ENCODE measurements at places on chromosomes 4 and X.

GRCh38 chrX:82961129-82961528 is 547.0 kb upstream of the POU3F4 start:
- DNase-seq: no peak

- no peak for DNase-seq
Measured at GRCh38 chrX:10120828-10121227, 35.9 kb upstream of the CLCN4 start.

DNA sequence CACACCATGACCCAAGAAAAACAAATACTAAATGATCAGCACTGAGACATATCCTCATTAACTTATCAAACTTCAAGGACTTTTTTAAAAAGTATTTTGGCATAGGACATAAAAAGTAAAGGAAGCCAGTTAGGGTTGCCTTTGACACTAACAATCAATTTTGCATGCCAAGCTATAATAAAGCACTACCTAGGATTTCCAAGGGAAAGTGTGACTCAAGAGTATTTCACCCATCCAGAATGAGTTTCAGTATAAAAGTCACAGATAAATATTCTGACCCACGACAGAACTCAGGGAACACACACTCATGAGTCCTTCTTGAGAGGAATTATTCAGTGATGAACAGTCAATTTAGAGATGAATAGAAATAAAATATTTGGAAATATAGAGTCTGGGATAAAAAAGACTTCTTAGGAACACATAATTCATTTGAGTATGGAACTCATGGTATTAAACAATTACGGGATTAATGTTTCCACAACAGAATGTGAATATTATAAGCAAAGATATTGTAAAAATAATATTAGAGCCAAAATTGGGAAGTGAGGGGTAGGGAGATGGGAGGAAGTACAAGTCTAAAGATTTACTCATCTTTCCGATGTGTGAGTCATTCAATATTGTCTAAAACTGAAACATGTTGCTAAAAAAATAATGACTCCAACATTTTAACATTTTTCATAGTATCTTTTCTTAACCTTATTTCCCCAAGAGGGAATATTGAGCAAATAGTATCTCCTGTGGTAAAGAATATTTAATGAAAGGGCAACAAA is 143.5 kb upstream of the LNX1 start:
- no peak for DNase-seq

GRCh38 chrX:9700555-9700954 is 65.1 kb downstream of the GPR143 start:
- DNase-seq: no peak

DNA sequence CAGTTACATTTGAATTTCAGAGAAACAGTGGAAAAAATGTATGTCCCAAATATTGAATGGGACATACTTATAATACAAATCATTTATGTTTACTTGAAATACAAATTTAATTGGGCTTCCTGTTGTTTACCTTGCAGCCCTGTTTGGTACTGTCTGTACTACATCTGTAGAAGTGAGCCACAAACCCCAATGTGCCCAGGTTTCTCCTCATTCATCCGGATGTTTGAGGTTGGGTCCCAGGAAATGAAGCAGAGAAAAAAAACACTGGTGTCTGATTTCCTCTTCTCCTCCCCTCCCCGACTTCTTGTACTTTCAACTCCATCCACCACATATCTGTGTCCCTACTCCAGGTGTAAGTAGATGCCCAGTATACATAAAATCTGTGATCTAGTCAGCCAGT is 27.1 kb upstream of the SCRG1 start:
- DNase-seq: no peak

DNA sequence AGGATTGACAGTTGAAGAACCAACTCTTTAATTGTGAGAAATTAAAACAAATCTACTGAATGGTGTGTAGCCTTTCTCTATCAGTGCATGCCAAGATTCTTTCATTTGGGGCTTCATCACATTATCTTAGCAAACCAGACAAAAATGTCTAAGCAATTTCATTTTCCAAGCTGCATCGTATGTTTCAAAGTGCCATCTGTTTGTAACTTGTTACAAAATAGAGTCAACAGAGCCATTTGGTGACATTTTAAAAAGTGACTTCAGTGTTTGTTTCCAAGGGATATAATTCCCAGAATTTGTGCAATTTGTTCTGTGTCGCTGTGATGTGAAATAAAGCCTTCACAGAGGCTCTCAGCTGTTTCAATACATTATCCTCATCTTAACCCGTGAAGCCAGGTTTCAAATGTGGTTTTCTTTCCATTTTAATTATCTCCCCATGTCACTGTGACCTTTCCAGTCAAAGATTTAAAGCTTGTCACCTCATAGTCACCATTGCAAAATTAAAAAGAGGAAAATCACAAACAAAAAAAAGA is 46.0 kb upstream of the C1QTNF7 start:
- no peak for DNase-seq

DNA sequence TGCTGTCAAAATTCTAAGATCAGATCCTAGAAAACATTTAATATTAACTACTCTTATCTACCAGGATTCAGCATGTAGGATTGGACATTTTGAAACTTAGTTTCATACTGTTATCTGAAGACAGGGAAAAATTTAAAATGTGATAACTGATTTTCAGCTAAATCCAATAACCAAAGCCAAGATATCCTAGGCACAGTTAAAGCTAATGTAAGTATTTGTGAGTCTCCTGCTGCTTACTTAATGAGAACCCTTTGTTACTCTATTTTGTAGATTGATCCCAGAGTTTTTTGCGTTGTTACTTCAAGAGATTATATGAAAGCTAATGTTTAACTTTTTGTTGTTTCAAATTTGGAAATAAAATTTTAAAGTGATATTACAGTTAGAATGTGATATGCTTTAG is 2.0 kb downstream of the CPE start:
- no peak for DNase-seq

- DNase-seq: no peak
Measured at GRCh38 chr4:91198951-91199350, 1071.8 kb downstream of the CCSER1 start.

DNA sequence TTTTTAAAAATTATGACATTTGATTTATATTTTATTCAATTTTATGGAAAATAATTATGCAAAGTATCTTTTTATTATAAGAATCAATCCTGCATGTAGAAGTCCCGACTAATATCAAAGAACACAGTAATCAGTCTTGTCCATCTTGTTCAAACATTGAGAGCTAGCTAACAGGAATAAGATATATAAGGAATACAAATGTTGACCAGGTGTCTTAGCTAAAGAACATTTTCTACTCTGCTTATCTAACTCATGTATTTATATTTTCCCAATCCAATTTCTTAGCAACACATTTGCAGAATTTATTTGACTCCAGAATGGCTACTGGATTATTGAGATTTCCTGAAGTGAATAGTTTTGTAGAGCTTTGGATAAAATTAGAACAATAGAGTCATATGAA is 61.5 kb upstream of the NR3C2 start:
- no peak for DNase-seq

DNA sequence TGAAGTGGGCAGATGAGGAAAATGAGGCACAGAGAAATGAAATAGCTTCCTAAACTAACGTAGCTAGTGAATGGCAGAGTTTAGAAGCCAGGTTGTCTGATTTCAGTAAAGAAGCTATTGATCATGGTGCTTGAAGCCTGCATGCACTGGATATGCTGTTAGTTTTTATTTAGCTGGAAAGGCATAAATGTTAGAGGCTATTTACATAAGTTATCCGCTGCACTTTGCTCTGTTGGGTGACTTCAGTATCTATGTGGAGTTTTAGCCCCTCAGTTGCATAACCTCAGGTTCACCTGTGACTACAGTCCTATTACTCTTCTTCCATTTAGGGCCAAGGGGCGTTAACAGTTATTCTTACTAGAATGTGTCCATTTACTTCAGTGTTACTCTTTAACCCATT is 522.4 kb upstream of the RPS6KA3 start:
- no peak for DNase-seq

GRCh38 chrX:11336201-11336600 is 43.0 kb downstream of the AMELX start:
- DNase-seq: no peak

GRCh38 chr4:116531026-116531425 is 554.4 kb downstream of the TRAM1L1 start:
- DNase-seq: no peak

DNA sequence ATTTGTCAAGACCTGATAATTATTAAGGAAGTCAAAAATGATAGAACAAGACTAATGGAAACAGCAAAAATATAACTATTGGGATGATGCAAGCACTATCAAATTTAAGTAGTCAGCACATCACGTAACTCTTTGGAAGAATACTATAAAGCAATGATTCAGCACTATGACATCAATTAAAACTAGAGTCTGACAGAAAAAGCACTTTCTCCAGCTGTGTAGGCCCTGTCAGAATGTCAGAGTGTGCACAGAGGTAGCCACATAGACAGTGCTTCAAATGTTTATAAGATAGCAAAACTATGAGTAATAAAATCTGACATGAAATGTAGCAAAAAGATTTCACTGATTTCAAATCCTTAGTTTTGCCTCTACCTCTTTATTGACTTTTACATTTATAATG is 1226.6 kb upstream of the ADGRL3 start:
- DNase-seq: no peak

DNA sequence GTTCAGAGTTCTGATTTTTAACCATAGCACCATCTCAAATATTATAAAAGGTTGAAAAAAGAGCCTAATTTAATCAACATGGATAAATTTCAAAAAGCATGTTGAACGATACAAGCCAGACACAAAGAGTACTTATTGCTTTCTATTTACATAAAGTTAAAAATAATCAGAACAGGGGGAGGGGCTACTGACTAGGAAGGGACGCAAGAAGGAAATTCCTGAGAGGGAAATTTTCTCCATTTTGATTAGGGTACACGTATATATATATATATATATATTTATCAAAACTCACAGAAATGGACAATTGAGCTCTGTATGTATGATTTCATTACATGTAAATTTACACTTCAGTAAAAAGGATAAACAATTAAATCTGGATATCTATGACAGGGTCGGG is 482 bp upstream of the MBTPS2 start:
- DNase-seq: no peak

GRCh38 chr4:137530176-137530575 is 2.1 kb downstream of the PCDH18 start:
- DNase-seq: no peak

DNA sequence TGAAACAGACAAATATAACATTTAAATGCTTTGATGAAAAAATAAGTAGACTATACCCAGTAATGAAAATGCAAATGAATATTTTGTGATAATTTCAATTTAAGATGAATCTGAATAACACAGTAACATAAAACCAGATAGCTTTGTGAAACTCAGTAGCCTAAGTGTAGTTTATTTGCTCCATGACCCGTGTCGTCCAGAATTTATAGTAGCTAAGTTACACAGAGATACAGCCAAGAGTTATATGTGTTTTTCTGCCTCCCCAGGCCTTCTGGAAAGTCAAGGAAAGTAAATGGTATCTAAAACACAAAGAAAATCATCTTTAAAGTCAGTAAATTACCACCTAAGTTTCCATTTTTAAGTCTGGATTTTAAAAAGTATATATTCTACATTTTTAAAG is 26.7 kb downstream of the HPGD start:
- DNase-seq: no peak

DNA sequence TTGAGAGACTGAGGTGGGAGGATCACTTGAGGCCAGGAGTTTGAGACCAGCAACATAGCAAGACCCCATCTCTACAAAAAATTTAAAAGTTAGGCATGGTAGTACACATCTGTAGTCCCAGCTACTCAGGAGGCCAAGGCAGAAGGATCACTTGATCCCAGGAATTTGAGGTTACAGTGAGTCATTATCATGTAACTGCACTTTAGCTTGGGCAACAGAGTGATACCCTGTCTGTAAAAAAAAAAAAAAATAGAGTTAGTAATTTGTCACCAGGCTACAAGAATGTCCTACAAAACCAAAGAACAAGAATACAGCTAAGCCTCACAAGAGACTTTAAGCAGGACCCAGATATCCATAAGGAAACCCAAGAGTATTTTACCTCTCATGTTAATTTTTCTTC is 27.0 kb upstream of the RAB28 start:
- no peak for DNase-seq

GRCh38 chr4:132417220-132417619 is 731.9 kb upstream of the PCDH10 start:
- DNase-seq: no peak

- DNase-seq: no peak
Measured at GRCh38 chr4:153428941-153429475, 37.2 kb upstream of the TMEM131L start.

- DNase-seq: no peak
Measured at GRCh38 chrX:10892621-10893225, 218.4 kb upstream of the HCCS start.

- no peak for DNase-seq
Measured at GRCh38 chr4:89305028-89305427, 2.6 kb downstream of the GPRIN3 start.

GRCh38 chr4:5543681-5544080 is 164.7 kb downstream of the EVC2 start:
- no peak for DNase-seq

DNA sequence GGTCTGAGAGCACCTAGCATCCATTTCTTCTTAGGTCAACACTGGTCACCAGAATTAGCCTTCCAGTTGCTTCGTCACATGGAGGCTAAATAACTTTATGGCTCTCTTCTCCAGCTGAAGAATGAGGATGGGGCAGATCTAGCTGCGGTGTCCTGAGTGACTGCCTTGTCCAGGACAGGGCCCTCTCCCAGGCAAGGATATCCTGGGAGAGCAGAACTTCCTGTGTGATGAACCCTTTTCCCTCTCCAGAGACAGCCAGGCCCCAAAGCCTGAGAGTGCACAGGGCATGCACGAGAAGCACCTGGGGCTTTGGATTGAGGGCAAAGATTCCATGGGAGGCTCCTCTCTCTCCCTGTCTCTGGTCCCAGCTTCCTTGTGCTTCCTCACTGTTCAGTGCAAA is 108.2 kb upstream of the MAMLD1 start:
- no peak for DNase-seq

DNA sequence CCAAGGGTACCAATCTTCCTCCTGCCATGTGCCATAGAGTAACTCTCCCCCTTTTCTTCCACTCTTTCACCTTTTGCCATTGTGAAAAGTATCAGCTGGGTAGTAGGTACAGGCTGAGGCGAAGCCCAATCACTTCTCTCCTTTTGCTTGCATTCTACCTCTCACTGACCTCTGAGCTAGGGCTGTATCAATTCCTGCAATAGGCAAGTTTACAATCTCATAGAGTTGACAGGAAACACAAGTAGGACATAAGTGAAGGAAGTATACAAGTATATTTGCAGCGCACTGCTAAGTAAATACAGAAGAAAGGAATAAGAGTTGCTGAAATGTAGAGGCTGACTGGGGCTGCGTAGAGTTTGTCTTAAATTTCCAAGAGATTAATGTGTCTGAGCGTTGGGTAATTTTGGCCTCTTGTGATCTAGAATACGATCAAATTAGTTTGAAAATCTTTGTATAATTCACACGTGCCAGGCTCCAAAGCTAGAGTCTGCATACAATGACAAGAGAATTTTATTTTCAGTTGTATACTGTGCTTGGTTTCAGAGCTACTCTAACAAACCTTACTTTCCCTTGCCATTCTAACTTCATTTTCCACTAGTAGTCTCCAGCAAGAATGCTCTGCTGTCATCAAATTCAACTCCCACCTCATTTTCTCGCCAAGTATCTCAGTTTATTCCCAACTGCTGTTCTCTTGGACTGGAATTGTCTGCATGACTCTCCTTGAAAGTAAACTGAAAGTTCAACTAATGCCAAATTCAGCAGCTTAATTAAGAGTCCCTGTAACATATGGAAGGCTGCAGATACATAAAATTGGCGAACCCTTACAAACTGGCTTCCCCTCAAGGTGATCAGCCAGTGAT is 90.3 kb downstream of the ATP11C start:
- no peak for DNase-seq

- DNase-seq: no peak
Measured at GRCh38 chr4:132587626-132588025, 561.5 kb upstream of the PCDH10 start.
